Right renal pelvis (tissue), 4 donors: ENCODE measurements at places on chromosomes 7 and 10. TPM values are rescaled to one million over a fixed set of nuclear protein-coding genes. Genes with fewer than 3 reads are reported as not detected.

The INPP5A gene
- polyA plus RNA-seq = 39.1 TPM

The ACTA2 gene
- polyA plus RNA-seq = 186 TPM

The TASOR2 gene
- polyA plus RNA-seq = 38.2 TPM

The RARRES2 gene
- 36.8 TPM for polyA plus RNA-seq

The OR6B1 gene
- polyA plus RNA-seq = not detected

The C7orf25 gene
- polyA plus RNA-seq = 5.4 TPM

The C10orf71 gene
- polyA plus RNA-seq = 0.10 TPM

The TDRD1 gene
- not detected for polyA plus RNA-seq

The ANKRD30A gene
- not detected for polyA plus RNA-seq

The CASD1 gene
- 53.8 TPM for polyA plus RNA-seq

The CARD11 gene
- 2.0 TPM for polyA plus RNA-seq

The IFIT2 gene
- polyA plus RNA-seq = 7.5 TPM

The SPDYE9 gene
- polyA plus RNA-seq = 0.97 TPM

The SPAM1 gene
- polyA plus RNA-seq = not detected

The BLNK gene
- 59.3 TPM for polyA plus RNA-seq

The MRPL32 gene
- polyA plus RNA-seq = 110 TPM

The BUB3 gene
- 121 TPM for polyA plus RNA-seq

The WDR86 gene
- polyA plus RNA-seq = 24.8 TPM

The TNRC18 gene
- polyA plus RNA-seq = 103 TPM

The SPDYE2 gene
- 2.1 TPM for polyA plus RNA-seq

The LIPJ gene
- 0.06 TPM for polyA plus RNA-seq

The IL15RA gene
- polyA plus RNA-seq = 1.5 TPM

The ADRA2A gene
- polyA plus RNA-seq = 3.4 TPM

The EPHB4 gene
- polyA plus RNA-seq = 86.1 TPM

The VPS37D gene
- polyA plus RNA-seq = 19.4 TPM

The HACD1 gene
- 14.7 TPM for polyA plus RNA-seq

The ANAPC16 gene
- polyA plus RNA-seq = 203 TPM

The UBE3C gene
- 41.0 TPM for polyA plus RNA-seq

The OTUD1 gene
- 31.0 TPM for polyA plus RNA-seq

The MPP7 gene
- polyA plus RNA-seq = 10.3 TPM

The FZD8 gene
- 11.9 TPM for polyA plus RNA-seq
